ENCODE measurements at places on chromosomes 16 and 17.
A peak's percentile ranks its signal among the peaks of the same experiment; 100 is the strongest.

- no peak for DNase-seq
Measured at GRCh38 chr16:81939164-81940056, 71.9 kb downstream of the SDR42E1 start.

DNA sequence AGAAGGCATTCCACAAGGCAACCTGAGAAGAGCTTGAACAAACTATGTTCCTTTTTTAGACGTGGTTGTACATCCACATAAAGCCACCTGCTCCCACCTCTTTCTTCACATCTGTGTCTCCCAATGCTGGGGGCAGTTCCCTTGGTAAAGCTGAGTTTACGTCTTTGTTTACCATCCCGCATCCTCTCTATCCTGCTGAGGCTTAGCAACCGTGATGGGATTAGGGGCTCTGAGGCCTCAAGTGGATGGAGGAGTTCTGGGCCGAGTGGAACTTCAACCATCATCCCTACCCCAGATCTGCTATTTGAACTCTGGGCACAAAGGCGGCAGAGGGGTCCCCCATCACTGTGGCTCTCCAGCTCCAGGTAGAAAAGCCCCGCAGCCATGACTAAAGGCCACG is 94.2 kb upstream of the CREBBP start:
- DNase-seq = no peak

GRCh38 chr16:25006504-25007056 is 8.6 kb downstream of the ARHGAP17 start:
- DNase-seq = no peak

GRCh38 chr16:5581908-5582307 is 484.3 kb upstream of the EEF2KMT start:
- no peak for DNase-seq

DNA sequence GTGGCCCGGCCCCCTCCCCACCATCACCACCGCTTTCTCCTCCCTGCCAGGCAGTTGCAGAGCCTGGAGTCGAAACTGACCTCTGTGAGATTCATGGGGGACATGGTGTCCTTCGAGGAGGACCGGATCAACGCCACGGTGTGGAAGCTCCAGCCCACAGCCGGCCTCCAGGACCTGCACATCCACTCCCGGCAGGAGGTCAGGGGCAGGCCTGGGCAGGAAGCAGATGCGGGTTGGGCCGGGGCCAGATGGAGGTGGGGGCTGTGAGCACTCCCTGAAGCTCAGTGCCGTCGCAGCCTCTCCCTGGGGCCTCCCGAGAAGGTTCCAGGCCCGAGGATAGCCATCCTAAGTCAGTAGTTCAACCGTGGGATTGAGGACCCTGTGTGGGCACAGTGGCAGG is 14.2 kb upstream of the ADGRG3 start:
- DNase-seq = peak; percentile 54

DNA sequence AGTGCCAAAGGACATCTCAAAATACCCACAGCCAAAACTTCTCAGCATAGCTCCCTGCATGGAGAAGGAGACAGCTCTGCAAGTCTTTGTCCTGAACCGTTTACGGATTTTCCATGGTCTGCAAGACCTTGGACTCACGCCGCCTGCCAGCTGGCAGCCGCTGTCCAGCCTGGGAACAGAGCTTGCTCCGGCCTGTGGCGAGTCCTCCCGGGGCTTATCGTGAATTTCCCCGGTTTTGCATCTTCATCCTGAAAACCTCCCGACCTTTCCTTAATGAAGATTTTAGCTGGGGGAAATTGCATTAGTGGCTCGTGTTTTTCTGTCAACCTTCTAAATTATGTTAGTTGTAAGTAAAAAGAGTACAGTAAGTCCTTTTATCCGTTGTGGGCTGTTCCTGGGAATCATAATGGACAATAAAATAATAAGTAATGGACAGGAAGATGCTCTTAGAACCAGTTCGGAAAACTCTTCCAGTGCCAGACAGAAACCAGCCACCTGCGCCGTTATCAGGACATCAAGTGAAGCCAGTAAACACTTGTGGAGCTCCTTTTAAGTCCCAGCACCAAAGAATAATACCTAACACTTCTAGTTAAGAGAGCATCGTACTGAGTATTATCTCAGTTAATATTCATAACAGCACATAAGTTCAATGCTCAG is 112.4 kb upstream of the NOL11 start:
- no peak for DNase-seq

DNA sequence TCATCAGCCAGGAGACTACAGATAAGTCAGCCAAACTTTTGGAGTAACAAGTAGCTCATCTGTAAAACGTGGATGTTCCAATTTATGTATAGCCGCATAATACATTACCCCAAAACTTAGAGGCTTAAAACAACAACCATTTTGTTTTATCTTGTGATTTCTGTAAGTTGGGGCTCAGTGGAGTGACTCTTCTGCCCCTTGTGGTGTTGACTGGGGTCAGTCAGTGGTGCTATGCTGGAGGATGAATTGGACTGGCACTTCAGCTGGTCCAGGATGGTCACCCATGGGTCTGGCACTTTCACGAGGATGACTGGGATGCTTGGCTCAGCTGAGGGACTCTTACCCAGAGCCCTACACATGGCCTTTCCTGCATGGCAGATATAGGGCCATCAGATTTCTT is 172.5 kb downstream of the WWOX start:
- no peak for DNase-seq

DNA sequence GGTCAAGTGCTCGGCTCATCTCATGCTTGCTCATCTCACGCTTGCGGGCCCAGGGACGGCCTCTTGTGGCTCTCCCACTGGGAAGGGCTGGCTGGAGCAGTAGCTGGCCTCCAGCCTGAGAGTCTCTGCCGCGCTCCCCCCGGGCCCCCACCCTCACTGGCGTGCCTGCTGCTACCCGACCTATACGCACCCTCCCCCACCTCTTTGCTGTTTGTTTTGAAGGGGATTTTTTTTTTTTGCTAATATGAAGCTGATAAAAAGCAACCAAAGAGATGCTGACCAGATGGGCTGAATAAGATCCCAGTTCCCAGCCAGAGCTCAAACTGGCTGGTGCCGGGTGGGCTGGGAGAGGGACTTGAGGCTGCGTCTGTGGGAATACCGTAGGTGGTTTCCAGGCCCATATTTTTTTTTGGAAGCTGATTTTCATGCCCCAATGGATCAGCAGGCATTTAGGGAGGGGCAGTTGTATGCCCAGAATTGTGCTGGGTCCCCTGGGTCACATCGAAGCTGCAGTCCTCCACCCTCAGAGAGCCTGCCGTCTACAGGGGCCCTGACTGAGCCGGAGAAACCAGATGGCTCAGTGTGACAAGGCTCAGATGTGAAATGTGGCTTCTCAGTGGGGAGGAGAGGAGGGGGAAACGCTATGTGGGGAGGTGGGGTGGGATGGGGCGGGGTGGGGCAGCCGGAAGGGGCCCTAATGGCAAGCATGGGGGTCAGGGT is 115.0 kb downstream of the RAP1GAP2 start:
- DNase-seq = no peak

DNA sequence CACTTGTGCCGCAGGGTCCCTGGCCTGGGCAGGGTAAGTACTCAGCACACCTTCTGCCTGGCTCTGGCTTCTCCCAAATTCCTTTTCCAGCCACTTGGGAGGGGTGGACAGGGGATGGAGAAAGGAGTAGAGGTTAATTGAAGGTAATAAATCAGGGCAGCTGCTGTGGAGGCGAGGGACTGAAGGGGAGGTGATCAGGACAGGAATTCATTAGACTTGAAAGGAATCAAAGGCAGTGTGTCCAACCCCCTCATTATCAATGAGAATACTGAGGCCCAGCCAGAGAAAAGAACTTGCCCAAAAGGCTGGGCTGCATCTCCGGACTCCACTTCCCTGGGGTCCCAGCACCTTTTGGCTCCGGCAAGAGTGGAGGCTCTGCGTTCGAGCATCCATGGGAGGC is 2.4 kb downstream of the SOST start:
- no peak for DNase-seq

DNA sequence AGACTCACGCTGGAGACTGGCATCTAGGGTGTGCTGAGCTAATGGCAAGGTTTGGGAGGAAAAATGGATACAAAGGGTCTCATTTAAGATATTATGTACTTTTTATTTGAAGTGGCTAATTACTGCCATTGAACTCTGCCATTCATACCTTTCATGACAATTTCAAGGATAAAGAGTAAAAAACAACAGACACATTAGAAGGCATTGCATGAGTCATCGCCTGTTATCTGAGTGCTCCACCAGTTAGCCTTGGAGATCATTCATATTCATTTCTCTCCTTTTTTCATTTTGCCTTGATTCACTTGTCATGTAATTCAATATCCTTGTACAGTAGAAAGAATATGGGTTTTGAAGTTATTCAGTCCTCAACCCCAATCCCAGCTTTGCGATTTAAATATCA is 109.5 kb downstream of the CDH8 start:
- DNase-seq = peak; percentile 31

GRCh38 chr16:80803339-80804055 is 901 bp downstream of the CDYL2 start:
- peak; percentile 14 for DNase-seq

GRCh38 chr17:37025238-37025637 is 76.5 kb downstream of the AATF start:
- no peak for DNase-seq

GRCh38 chr17:21174713-21175112 is 39.2 kb downstream of the TMEM11 start:
- DNase-seq = no peak

DNA sequence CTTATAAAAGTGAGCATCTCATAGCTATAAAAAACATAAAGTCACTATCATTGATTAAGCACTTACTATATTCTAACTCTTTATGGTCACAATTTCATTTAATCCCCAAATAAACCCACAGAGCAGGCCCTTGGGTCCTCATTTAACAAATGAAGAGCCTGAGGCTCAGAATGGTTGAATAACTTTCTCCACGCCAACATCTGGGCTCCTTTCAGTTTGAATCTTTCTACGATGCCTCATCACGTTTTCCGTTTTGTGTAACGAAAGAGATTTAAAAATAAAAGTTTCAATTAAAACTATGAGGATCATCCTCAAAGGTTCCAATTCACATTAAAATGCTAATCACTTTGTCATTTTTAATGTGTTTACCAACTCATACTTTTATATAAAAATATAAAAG is 74.2 kb upstream of the ADAMTS18 start:
- DNase-seq = no peak

DNA sequence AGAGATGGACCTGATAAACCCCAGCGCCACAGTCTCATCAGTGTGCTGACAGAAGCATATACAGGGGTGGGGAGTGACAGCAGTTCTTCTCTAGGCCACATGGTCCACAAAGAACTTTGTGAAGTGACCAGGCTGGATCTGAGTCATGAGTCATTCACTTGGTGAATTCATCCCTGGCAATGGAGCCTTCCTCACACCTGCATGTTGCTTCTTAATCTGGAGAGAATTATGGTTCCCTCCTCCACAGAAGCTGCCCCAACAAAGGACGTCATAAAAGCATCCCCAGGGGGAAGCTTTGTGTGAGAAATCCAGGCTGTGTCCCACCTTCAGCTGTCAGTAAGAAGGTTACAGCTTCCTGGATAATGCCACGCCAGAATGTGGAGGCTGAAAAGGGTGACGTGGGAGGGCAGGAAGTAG is 215.6 kb upstream of the MAF start:
- DNase-seq = peak; percentile 47

DNA sequence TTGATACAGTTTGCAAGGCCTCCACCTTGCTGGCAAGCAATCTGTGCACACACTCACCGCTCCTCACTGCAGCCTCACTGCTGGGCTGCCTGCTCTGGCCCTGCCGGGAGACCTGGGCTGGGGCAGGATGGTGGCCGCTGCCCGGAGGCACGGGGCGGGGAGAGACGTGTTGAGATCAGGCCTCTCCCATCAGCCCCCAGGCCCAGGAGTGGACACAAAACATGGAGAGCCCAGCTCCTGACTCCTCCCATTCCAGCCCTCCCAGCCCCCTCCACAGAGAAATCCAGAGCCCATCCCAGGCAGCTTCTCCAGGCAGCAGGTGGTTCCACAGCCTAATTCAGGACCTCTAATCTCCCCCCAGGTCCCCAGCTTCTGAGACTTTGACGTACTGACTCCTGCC is 23.1 kb upstream of the RPL38 start:
- DNase-seq = no peak

GRCh38 chr16:77918809-77919707 is 103.3 kb upstream of the CLEC3A start:
- no peak for DNase-seq

GRCh38 chr17:33653399-33653788 is 360.3 kb upstream of the ASIC2 start:
- no peak for DNase-seq

DNA sequence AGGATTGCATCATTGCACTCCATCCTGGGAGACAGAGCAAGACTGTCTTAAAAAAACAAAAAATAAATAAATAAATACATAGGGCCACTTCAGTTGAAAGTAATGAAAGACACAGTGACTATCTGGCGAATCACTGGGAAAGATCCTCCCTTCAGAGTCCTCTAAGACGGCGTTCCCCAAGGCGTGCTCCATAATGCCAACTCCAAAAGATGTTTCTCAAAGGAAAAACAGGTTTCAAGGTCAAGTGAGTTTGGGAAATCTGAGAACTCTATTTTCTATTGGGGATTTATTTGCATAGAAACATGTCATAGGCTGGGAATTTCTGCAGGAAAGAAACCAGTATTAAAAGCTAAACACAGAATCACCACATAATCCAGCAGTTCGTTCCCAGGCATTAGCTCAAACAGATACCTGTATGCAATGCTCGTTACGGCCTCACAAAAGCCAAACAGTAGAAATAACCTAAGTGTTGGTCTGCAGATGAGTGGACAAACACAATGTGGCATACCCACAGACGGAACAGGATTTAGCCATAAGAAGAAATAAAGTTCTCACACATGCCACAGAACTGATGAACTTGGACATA is 7.9 kb downstream of the KLHDC4 start:
- peak; percentile 80 for DNase-seq

DNA sequence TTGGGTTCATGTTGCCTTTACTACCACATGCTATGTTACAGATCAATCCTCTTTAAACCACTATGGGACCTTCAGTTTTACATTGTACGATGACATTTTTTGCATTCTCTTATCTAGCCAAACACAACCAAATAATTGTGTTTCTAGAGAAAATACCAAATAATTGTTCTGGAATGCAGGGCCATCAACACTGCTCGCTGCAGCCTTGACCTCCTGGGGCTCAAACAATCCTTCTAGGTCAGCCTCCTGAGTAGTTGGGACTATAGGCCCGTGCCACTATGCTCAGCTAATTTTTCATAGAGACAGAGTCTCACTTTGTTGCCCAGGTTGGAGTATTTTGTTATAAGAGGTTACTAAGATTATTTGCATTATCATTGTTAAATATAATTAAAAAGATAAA is 237.5 kb upstream of the PMFBP1 start:
- no peak for DNase-seq

- DNase-seq = peak; percentile 27
Measured at GRCh38 chr17:70608193-70608592, 438.9 kb downstream of the KCNJ2 start.

GRCh38 chr17:43769859-43770258 is 8.9 kb downstream of the DUSP3 start:
- no peak for DNase-seq

GRCh38 chr16:70646260-70647241 is at the start of gene IL34:
Gene IL34 (plus strand): TSS chr16:70646559. CDS start chr16:70646948, 389 bp downstream.
- DNase-seq = no peak

GRCh38 chr16:23479138-23479537 is 26.1 kb upstream of the COG7 start:
- no peak for DNase-seq

All from epithelial cell of esophagus (primary cell).